ENCODE measurements at places on chromosomes 1 and 21.

- no peak for DNase-seq
These were observed 992 bp downstream of the TENT5C start for GRCh38 chr1:117606649-117607430.

DNA sequence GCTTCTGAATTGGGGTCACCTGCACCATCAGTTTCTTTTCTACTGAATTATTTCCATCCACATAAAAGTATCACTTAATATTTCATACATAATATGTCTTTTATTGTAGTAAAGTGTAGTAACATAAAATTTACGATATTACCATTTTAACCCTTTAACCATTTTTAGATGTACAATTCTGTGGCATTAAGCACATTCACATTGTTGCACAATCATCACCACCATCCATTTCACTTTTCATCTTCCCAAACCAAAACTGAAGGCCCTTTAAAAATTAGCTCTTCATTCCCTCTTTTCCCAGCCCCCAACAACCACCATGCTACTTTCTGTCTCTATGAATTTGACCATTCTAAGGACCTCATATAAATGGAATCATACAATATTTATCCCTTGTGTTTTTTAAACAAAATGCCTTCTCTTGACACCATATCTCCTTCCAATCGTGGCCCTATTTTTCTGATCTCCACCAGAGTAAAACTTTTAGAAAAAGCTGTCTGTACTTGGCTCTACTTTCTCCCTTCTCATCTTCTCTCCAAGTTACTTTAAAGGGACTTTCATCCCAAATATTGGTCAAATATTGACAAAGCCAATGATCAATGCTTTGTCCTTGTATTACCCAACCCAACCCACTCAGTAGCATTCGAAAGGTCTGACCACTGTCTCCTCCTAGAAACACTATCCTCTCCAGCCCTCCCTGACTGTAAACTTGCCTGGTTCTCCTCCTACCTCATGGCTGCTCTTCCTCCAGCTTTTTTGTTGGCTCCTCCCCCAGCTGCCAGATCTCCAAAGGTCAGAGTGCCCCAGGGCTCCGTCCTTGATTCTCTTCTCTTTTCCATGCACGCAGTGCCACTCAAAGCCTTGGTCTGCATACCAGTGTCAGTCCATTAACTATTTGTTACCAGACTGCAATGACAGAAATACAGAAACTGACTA, 44.7 kb downstream of the SLC30A10 start:
- no peak for DNase-seq

- no peak for DNase-seq
These were observed 11.4 kb upstream of the PHLDA3 start for GRCh38 chr1:201480231-201481003.

GRCh38 chr1:111184663-111185062, 15.8 kb downstream of the DENND2D start:
- no peak for DNase-seq

DNA sequence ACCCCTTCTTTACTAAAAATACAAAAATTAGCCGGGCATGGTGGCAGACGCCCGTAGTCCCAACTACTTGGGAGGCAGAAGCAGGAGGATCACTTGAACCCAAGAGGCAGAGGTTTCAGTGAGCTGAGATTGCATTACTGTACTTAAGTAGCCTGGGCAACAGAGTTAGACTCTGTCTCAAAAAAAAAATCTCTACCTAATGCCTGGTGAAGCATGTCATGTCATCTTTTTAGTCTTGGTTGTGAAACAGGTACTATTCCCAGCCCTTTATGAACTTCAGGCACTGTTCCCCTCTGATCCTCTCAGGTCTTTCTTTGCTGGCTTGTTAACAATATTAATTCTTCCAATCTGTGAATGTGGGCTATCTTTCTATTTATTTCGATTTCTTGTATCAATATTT, 22.1 kb downstream of the PRRC2C start:
- no peak for DNase-seq

GRCh38 chr1:203051841-203052324, 25.6 kb downstream of the PPFIA4 start:
- DNase-seq: no peak

GRCh38 chr1:42682739-42683531, 717 bp downstream of the YBX1 start:
- peak; percentile 41 for DNase-seq

DNA sequence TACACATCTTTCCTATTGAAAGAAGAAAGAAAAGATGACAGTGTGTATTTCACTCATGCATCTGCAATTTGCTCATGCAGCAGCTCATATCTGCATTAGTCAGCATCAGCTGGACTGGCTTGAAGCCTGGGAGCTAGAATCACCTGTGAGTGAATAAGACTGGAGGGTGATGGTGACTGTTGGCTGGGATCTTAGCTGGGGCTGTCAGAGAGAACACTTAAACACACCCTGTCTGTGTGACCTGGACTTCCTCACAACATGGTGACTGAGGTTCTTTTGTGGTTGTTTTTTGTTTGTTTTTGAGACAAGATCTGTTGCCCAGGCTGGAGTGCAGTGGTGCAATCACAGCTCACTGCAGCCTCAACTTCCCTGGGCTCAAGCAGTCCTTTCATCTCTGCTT, 24.9 kb downstream of the KLHDC7A start:
- no peak for DNase-seq

GRCh38 chr1:92315766-92316599, 17.1 kb downstream of the RPAP2 start:
- DNase-seq: no peak

DNA sequence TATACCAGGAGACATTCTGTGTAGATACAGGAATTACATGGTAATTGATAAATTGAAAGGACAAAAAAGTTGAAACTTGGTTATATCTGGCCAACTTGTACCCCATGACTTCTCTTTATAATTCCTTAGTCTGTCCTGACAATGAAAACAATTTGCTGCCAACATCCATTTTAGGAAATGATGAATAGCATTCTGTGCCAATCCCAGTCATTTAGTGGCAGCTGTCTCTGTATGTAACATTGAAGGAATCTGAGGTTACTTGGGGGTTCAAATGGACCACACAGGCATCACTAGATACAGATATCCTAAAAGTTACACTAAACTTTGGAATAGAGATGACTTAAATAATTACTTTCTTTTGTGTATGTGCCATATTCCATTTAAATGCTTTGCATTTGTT, 38.2 kb downstream of the DHX9 start:
- DNase-seq: no peak

- DNase-seq: no peak
These were observed 106.8 kb upstream of the TENT5C start for GRCh38 chr1:117499071-117499470.

DNA sequence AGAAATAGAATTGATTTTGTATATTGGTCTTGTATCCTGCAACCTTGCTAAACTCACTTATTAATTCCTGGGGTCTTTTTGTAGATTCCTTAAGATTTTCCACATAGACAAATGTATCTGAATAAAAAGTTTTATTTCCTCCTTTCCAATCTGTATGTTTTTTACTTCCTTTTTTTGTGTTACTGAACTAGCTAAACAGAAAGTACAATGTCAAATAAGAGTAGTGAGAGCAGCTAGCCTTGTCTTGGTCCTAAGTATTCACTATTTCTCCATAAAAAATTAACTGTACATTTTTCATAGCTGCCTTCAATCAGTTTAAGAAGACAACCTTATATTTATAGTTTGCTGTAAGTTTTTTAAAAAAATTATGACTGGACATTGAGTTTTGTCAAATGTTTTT, 74.9 kb downstream of the FASLG start:
- DNase-seq: no peak

- no peak for DNase-seq
These were observed 4.6 kb downstream of the JUN start for GRCh38 chr1:58779059-58779754.

DNA sequence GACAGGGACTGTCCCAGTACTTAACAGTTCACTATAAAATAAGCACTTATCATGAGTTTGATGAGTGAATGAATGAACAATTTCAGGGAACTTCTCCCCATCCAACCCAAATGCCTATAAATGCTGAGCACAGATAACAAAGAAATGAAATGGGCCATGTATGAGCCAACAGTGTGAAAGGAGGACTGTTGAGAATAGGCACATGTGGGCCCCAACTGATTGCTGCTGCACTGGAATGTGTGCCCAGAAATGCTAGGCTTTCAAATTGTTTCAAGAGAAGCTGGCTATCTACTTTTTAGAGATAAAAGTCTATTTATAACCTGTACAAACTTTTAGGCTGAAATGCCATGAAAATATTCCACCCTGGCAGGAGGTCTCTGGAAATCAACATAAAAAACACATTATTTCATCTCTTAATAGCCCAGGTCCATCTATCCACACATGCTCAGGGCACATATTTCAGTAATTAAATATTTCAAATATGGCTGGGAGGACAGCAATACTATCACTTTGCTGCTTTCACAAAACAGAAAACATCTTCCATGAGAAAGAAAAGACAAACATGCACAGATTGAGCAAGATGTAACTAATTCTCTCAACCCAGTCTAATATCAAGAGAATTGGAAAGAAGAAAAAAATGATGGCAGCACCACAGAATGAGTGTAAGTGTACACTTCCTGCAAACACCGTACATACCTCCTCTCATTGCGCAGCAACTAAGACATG, 49.8 kb downstream of the COLGALT2 start:
- DNase-seq: no peak

DNA sequence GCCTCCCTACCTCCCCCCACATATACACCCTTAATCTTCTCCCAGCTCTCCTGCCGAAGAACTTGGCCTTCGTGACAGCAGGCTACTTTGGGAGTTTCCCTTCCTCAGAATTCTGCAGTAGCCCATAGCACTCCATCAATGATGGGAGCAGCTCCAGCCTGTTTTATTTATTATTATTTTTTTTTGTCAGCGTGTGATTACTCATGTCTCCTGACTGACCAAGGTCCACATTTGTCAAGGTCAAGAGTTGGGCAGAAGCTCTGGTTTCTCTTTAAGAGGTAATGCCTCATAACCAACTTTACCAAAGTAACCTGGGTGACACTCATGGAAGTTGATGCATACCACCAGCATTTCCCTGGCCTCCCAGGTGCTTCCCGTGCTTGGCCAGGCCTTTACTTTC, 125.4 kb downstream of the ZZZ3 start:
- DNase-seq: no peak

DNA sequence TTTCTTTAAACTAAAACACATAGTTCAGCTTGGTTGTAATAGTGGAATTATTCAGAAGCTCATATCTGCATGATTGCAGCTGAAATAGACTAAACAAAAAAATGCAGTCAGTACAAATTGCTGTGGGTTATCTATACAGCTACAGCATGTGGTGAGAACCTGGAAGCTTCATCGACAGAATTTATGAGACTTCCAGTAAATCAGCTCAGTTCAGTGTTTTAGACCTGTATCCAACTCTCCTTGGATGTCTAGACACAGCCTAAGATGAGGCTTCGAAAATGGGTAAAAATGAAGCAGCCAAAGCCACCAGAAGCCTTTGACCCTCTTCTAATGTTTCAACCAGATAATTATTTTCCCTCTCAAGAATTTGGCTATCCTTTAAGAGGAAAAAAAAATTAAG, 127.1 kb upstream of the C1orf105 start:
- no peak for DNase-seq

- no peak for DNase-seq
These were observed 3.8 kb upstream of the ZNF692 start for GRCh38 chr1:248862695-248862997.

DNA sequence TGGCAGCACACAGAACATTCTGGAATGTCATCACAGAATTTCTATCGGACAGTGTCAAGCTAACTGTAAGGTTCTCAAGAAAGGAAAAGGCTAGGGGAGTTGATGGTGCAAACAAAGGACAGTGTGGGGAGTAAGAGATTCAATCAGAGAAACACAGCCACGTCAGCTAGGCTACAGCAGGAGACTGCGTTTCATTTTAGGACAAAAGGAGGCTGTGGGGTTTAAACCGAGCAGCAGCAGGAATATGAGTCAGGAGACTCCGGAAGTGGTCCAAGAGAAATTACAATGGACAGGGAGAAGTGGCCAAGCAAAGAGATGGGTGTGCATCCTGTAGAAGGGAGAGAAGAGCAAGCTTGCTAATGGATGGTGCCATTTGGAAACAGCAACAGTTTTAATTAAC, 37.4 kb upstream of the C1orf198 start:
- DNase-seq: no peak

DNA sequence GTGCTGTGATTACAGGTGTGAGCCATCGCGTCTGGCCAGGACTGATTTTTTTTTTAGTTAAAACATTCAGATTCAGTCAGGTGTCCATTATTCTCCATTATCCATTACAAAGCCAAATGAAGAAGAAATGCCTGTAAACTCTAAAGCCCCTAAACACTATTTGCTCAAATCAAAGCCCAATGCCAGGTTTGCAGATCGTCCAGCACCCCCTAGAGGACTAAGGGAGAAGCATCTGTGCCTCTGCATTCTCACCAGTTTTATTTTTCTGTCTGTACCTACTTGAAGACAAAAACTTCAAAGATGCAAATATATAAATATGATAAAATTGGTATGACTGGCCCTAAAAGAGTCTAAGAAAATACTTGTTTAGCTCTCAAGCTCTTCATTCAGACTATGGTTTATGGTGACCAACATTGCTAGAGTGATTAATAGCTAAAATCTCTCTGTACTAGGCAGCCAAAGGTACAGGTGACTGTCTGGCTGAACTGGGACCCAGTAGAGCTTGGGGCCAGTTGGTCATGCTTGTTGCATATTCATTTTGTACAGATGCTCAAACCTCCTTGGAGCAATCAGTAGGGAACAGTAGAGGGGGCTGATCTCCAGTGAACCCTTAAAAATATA, 138.4 kb downstream of the SYT2 start:
- DNase-seq: no peak

GRCh38 chr1:109499661-109500536, 6.0 kb downstream of the CYB561D1 start:
- DNase-seq: no peak

DNA sequence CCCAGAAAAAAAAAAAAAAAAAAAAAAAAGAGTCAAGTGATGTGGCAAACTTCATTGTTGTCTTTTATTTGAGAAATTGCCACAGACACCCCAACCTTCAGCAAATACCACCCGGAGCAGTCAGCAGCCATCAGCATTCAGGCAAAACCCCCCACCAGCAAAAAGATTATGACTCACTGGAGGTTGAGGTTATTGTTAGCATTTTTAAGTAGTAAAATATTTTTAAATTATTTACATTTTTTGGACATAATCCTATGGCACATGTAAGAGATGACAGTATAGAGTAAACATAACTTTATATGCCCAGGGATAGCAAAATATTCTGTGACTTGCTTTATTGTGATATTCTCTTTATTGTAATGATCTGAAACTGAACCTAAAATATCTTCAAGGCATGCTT, 95.6 kb downstream of the CENPF start:
- no peak for DNase-seq

DNA sequence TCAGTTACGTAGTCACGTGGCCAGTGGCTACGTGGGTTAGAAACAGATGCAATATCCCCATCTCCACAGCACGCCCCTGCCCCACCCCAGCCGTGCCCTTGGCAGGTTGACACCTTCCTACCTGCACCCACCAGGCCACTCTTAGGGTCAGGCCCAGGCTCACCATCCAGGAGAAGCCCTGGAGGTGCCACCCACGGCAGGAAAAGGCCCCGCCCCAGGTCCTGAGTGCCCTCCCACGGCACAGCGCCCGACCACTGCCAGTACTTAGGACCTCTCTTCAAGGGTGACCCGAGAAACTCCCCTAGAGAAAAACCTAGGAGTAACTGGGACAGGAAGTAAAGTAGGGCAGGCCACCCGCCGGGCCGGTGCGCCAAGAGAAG, 1.5 kb downstream of the C1orf35 start:
- no peak for DNase-seq

GRCh38 chr1:209051570-209051969, 531.9 kb upstream of the CAMK1G start:
- no peak for DNase-seq

GRCh38 chr1:39657923-39658485, 13.9 kb downstream of the NT5C1A start:
- DNase-seq: peak; percentile 18
